ENCODE measurements at places on chromosomes 4 and X.

GRCh38 chr4:185013417-185014125 is 4.7 kb upstream of the HELT start:
- no peak for DNase-seq

- DNase-seq, result no peak
Observed at GRCh38 chr4:69750346-69750745, 10.1 kb downstream of the SULT1B1 start.

DNA sequence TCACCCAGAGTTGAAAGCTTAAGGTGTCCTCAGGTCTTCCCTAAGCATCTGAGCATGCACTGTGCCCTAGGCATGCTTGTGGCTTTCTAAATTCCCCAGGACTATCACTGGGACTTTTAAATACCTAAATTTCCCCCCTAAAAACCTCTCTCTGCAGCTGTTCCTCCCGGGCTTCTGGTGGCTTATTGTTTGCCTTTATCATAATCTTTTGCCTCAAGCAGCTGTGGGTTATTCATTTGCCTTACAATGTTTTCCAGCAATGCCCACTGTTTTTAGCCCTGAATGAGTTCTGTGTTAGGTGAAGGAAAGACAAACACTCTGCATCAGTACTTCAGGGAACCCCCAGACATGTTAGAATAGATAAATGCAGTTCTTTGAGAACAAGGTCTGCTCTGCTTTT is 455.0 kb downstream of the ZIC3 start:
- no peak for DNase-seq

DNA sequence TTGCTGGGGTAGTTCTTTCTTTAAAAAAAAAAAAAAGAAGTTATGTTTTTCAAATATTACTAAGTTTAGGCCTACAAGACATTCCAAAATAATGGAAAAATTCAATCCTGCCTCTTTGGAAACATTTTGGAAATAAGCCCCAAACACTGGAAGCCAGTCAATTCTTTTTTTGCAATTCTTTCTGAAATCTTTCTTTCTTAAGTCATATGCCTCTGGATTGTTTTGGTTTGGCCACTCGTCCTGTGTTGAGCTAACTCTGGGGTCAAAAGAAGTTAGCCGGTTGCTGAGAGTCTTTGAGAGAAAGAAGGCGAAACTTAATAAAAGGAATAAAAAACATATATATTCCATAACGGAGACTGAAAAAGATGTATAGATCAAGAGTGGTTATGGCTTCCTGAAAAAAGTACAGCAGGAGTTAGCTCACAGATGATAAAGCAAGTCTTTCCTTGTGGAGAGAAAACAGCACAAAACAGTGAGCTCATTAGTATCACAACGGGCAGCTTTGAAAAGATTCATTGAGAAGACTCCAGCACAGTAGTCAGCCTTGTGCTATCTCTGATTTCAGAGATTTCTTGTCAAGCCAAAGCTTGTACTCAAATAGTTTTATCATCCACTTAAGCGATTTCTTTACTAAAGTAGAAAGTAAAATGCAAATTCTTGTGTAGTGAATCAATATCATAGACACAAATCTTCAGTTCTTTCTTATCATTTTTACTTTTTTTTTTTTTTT is 64.8 kb downstream of the PLS3 start:
- no peak for DNase-seq

DNA sequence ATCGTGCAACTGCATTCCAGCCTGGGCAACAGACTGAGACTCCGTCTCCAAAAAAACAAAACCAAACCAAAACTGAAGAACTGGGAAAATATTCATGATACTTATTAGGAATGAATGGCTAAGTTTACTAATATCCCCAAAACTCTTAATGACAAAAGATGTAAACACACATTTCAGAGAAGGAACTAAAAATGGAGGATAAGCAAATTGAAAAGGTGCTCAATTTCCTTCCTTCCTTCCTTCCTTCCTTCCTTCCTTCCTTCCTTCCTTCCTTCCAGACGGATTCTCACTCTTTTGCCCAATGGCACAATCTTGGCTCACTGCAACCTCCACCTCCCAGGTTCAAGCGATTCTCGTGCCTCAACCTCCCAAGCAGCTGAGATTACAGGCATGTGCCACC is 44.4 kb upstream of the CDKN2AIP start:
- DNase-seq, result no peak

DNA sequence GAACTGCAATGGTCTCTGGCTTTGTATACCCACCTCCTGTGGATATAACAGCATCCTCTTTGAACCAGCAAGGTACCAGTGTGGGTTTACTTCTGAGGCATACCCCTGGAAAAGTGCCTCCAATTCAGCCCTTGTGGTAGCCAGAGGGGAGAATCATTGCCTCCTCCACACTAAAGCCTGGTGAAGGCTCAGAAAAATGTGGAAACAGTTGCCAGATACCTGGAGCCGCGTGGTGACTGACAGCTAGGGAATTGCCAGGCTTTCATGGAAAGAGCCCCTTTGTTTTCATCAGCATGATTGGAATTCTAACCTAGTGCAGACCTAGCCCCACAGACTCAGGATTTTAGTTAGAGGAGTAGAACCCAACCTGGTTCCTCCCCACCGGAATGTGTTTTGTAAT is 168.6 kb upstream of the KLF3 start:
- no peak for DNase-seq

DNA sequence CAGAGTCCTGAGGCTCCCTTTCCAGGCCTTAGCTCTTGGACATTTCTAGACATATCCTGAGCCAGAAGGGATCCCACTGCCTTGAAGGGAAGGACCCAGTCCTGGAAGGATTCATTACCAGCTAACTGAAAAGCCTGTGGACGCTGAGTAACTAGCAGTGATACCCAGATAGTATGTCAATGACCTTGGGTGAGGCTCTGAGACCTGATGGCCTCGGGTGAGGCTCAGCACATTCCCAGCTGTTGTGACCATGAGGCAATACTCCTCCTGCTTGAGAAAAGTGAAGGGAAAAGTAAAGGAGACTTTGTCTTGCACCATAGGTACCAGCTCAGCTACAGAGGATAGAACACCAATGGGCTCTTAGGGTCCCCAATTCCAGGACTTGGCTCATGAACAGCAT is 268.1 kb downstream of the DKK2 start:
- no peak for DNase-seq

DNA sequence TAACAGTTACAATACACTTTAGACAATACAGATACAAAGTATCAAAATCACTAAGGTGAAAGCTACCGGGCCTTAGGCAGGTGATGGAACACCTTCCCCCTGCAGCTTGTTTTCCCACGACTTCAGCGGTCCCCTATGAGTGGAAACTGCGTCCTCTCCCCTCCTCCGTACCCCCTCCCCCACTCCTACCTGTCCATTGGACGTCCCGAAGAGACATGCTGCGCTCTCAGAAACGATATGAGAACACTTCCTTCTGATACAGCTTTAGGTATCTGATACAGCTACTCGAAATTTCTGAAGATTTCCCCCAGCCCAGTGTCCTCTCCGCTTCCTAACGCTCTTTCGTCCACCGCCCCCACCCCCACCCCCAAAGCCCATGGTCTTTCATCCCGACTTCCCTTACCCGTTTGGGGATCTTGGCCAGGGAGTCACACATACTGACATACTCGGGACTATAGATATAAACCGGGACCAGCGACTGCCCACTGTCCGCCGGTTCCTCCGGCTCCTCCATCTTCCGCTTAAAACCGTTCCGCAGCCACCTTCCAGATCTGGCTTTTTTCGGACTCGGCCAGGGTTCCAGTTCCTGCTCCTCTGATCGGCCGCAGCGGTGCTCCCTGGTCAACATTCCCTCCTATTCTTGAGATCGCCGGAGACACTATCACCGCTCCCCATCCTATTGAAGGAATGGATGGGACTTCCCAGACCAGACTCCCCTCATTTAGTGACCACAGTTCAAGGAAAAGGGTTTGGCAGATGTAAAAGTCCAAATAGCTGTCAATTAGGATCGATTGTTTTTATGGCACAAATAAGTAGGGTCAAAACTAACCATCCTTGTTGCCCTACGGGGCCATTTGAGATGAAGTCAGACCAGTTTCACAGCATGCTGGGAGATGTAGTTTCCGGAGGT is at the start of gene HDAC8:
HDAC8 (minus strand) TSS at position 596 of the 910 bp plus-strand sequence; CDS start at position 514, 82 bp downstream.
- DNase-seq, result peak; percentile 68

GRCh38 chrX:142156567-142156966 is 48.5 kb downstream of the MAGEC2 start:
- no peak for DNase-seq

DNA sequence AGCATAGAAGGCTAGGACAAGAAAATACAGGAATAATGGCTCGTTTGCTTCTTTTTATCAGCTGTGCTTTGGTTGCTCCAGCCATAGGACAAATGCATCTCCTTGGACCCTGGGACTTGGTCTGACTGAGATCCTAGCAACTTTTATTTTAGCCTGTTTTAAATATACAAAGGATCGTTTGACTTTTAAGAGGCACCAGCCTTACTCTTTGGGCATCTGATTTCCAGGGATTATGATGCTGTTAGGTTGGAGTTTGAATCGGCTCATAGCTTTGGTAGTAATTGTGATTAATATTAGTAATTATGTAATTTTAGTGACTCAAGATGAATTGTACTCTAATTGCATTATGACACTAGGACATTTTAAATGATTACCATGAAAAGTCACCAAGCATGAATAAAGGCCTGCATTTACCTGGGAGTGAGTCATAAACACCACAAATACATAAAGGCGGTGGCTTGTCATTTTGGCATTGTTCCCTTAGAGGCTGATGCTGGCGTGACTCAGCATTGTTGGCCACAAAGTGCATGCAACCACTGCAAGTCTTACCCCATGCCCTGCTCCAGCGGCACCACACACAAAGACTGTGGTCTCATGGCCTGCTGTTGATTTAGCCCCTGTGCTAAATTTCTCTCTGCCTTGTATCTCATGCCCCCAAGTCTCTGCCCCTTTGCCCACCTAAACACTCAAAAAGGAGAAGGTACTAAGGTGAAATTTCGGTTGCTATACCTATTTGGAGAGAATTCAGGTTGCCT is 12.4 kb downstream of the GPAT3 start:
- no peak for DNase-seq

DNA sequence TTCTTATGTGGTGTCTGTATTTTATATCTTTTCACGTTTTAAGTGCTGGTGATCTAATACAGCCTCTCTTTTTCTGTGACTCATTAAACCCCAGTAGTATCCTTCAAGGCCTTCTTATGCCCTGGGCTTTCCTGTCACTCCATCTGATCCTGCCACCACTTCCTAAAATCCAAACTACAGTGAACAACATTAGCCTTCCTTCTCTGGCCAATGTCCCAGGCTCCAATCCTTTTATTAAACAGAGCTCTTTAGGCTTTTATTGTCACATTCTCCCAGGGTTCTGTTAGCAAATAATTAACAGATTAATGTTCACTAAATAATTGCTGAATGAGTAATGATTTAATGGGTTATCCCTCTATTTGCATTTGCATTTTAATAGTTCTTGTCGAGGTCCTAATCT is 47.9 kb upstream of the ITM2A start:
- DNase-seq, result no peak

DNA sequence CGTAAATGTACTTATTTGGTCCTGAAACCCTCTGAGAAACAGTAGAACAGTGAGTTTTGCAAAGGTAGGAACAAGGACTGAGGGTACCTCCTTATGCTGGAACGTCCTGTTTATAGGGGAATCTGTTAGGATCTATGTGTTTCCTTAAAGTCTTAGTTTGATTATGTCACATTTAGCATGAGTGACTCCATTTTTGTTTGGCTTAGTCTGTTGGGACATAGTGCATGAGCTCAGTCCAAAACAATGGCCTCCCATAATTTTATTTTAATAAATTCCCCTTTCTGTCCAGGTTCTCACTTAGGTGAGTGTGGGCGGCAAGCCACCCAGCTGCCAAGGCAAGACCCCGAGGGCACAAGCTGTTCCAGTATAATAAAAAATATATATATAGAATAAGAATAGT is 27.7 kb downstream of the HTT-AS start:
- DNase-seq, result no peak

- DNase-seq, result no peak
Observed at GRCh38 chrX:39948582-39948981, 149.2 kb downstream of the BCOR start.

DNA sequence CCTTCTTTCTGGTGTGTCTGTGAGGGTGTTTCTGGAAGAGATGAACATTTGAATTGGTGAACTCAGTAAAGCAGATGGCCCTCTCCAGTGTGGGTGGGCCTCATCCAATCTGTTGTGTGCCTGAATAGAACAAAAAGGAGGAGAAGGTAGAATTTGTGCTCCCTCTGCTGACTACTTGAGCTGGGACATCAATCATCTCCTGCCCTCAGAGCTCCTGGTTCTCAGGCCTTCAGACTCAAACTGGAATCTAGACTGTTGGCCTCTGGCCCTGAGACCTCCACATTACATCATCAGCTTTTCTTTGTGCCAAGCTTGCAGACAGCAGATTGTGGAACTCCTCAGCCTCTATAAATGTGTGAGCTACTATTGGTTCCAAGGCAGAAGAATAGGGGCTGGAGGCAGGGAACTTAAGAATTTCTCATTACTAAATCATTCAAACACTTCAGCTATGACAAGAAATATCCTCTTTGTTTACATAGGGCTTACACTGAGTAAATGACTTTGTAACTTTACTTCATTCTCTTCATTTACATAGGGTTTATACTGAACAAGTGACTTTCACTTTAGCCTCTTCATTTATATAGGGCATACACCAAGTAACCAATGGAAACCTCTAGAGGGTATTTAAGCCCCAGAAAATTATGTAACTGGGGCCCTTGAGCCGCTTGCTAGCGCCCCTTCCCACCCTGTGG is 86.9 kb upstream of the NWD2 start:
- no peak for DNase-seq

GRCh38 chr4:156954587-156954986 is 17.0 kb downstream of the PDGFC start:
- no peak for DNase-seq

- no peak for DNase-seq
Observed at GRCh38 chrX:21831496-21831895, 7.9 kb upstream of the MBTPS2 start.

DNA sequence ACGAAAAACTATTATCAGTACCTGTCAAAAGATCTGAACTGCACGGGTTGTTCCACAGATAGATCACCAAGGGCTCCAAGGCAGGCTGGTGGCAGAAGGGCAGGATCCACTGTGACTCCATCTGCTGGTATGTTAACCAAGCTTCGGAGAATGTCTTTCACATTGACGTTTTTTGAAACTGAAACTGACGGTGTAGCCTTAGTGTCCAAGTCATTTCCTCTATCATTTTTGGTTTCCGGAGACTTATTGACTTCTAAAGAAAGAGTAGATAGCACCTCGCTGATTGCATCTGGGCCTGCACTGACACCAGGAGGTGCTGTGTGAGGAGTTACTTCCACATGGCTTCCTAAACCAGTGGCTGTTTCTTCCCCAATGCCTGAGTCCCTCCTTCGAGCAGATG is 186.9 kb downstream of the LRBA start:
- DNase-seq, result no peak

- no peak for DNase-seq
Observed at GRCh38 chrX:103157496-103158316, 57.2 kb upstream of the BEX4 start.

GRCh38 chr4:4810092-4810774 is 49.2 kb upstream of the MSX1 start:
- DNase-seq, result no peak

- DNase-seq, result peak; percentile 56
Observed at GRCh38 chr4:40629401-40630334, at the start of gene RBM47. TSS of gene RBM47 (minus strand) at chr4:40629864. CDS start at chr4:40438893, 190,971 bp downstream.

DNA sequence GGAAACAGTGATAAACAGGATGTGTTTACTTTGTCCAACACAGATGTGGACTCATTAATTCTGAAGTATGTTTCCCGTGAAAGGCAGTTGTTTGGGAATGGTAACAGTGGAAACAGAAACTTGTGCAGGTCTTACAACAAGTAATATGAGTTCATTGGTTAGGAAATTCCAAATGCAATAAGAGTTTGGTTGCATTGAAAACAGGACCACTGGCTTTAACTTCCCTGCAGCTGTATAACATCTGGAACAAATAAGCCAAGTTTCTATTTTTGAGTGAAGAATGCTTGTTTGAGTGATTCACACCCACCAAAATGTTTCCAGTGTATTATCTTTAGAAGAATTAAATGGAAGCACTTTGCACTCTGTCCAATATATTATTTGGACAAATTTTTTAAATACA is 82.4 kb upstream of the BMP3 start:
- no peak for DNase-seq

Data from right renal cortex interstitium (tissue), 3 donors.